ENCODE measurements at places on chromosomes 11 and 22.

DNA sequence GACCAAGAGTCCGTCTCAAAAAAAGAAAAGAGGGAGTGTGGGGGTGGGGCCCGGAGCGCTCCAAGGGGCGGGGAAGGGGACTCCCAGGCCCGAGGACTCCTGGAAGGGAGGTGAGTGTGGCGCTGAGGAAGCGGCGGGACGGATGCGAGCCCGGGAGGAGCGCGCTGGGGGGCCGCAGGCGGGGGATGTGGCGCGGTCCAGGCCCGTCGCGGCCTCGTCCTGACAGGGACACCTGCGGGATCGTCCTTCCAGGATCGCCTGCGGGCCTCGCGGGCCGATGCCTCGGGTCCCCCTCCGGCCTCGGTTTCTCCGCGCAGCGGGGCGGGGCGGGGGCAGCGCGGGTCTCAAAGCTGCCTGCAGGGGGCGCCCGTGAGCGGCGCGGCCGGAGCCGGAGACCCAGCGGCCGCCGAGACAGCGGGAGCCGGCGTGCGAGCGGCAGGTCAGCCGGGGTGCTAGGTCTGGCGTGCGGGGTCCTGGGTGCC, 3.8 kb upstream of the ADORA2A start:
- DNase-seq: no peak

DNA sequence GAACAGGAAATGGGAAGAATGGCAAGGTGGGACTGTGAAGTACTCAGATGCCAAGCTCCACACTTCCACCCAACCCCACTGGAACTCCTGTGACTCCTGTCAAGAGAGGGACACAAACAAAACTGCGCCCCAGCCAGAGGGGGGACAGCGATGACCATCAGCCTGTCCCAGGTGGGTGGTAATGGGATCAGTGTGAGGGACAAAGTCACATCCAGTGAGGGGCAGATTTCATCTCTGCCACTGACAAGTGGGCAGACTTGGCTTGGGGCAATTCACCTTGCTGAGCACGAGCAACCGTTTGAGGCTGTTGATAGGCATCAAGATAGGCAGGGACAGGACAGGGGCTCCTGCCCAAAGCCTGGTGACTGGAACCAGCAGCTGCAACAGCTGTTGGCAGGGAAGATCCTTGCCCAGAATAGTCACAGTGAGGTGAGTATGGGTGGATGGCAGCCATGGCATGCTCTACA, 105.4 kb upstream of the PITPNB start:
- DNase-seq: no peak

GRCh38 chr11:35932681-35933319, 11.1 kb upstream of the LDLRAD3 start:
- no peak for DNase-seq

GRCh38 chr11:27699242-27699925, 871 bp downstream of the BDNF start:
- no peak for DNase-seq

- DNase-seq: no peak
Observed at GRCh38 chr11:68313574-68314202, 1.3 kb downstream of the LRP5 start.

DNA sequence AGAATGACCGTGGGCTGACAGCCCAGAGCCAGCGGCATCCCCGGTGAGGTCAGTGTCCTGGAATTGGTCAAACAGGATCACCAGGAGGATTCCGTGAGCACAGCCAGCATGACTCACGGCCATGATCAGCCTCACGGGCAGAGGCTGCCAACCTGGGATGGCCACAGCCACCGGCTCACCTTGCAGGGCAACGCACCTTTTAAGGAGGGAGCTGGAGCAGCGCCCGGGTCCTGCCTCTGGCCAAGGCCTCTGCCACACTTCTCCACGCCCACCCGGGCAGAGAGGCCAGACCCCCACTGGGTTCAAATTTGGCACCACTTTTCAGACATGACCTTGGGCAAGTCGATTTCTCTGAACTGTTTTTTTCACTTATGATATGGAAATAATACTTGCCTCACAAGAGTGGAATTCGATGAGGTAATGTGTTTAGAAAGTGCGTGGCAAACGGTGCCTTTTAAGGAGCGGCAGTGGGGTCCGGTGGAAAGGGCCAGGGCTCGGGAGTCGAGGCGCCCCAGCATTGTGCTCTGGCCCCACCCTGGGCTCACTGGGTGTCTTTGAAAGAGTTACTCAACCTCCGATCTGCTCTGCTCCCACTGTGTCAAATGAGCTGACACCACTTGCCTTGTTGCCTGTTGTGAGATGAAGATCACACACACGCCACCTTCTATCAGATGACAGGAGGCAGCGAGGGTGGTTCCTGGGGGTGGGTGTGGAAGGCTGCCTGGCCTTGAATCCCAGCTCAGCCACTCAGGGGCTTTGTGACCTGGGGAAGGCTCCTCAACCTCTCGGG, 16.0 kb downstream of the TXN2 start:
- no peak for DNase-seq

DNA sequence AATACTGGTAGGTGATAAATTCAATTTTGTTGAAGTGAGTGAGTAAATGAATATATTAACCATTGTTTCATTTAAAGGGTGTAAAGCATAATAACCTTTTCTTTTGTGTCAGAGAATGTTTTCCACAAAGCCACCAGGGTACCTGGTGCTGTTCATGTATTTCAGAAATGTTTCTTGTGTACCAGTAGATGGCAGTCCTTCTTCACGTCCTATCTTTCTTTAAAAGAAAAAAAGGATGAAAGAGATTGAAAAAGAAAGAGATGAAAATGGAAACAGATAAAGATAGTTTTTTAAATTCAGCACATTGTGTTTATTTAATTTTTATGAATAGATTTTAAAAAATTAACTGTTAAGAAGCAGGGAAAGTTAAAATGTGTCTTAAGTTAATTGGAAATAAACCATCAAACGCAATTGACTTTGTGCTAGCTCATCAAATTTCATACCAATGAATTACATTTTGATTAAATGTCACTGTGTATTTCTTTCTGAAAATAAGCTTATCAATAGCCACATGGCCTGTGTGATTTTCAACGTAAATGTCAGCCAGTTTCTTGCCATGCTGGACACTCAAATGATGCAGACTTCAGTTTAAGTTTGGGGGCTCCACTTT, 65.5 kb upstream of the CHORDC1 start:
- DNase-seq: no peak

GRCh38 chr22:19455585-19456370, 8.3 kb upstream of the C22orf39 start:
- DNase-seq: no peak

GRCh38 chr22:41286639-41287091, 678 bp upstream of the RANGAP1 start:
- DNase-seq: no peak

DNA sequence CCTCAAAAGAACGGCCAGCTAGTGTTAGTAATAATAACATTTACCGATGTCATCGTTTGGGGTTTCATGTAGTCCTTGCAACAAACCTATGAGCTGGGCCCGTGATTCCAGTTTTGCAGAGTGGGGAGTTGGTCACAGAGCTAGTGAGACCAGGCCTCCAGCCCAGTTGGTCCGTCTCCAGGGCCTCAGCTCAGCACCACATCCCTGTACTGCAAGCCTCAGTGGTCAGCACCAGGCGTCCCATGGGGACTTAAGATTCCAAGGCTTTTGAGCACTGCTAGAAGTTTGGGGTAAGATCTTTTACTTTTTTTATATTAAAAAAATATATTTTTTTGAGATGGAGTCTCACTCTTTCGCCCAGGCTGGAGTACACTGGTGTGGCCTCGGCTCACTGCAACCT, 1.1 kb upstream of the TSGA10IP start:
- no peak for DNase-seq

- no peak for DNase-seq
Observed at GRCh38 chr22:30227438-30228228, 18.9 kb downstream of the LIF start.

GRCh38 chr11:75100314-75100713, 3.6 kb upstream of the OR2AT4 start:
- no peak for DNase-seq

DNA sequence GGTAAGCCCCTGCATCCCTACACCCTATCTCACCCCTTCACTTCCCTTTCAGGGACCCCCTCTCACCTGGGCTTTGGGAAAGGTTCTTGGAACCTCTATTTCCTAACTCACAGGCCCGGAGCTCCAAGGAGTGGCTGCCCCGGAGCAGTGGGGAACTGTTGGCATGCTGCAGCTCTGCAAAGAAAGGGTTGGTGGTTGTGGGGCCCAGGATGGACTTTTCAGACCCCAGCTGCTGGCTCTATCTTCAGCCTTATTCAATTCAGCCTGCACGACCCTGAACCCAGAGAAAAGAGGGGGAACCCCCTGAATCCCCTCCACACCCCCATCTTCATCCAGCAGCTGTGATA, 10.0 kb downstream of the ROBO4 start:
- DNase-seq: no peak

- no peak for DNase-seq
Observed at GRCh38 chr22:38901111-38901641, 29.2 kb upstream of the CBX6 start.

Measured in spinal cord (tissue), 10 donors.